MCF 10A (cell line): ENCODE measurements at places on chromosomes 16 and 17.
A peak's percentile ranks its signal among the peaks of the same experiment; 100 is the strongest.

DNA sequence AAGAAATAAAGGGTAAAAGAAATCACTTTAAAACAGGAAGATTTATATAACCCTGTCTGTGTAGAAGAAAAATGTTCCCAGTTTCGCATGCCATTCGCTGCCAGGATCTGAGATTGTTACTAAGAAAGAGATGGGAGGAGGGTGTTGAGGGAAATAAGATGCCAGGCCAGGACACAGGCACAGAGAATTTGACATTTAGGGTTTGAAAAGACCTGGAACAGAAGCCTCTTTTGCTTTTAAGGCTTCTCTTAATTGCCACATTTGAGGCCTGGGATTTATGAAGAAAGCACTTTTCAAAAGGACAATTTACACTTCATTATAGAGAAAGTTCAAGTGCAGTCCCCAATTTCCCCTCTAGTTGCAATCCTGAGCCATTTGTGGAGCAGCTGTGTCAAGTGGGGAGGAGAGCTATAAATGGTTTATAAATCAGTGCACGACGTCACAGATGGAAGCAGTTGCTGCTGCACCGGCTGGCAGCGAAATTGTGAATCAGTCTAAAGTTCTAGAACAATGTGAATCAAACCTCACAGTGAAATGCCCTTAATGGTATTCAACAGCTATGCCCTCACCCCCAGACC, 26.5 kb upstream of the C16orf87 start:
- peak; percentile 38 for DNase-seq

- DNase-seq, result no peak
These were observed 786 bp upstream of the CACNA1G start for GRCh38 chr17:50559674-50560184.

DNA sequence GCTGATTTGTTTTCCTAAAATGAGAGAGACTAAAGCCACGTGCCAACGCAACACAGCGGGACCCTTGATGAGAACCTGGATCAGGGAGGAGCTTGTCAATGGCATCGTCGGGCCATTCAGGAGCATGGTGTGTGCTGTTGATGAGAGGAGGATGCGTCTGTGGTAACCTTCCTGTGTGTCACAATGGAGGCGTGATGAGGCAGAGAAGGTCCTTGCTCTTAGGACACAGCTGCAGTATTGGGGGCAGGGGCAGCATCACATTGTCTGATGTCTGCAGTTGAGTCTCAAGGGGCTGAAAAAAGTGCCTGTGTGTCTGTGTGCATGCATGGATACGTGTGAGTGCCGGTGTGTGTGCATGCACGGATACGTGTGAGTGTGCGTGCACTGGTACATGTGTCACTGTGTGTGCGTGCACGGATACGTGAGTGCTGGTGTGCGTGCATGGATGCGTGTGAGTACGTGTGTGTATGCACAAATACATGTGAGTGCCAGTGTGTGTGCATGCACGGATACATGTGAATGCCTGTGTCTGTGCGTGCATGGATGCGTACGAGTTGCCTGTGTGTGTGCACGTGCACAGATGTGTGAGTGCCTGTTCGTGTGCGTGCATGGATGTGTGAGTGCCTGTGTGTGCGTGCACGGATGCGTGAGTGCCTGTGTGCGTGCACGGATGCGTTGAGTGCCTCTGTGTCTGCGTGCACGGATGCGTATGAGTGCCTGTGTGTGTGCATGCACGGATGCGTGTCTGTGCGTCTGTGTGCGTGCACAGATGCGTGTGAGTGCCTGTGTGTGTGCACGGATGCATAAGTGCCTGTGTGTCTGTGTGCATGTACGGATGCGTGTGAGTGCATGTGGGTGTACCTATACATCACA, 39.3 kb downstream of the BAIAP2 start:
- DNase-seq, result no peak

GRCh38 chr17:79082311-79083190, 7.9 kb downstream of the ENGASE start:
- peak; percentile 52 for DNase-seq

- DNase-seq, result no peak
These were observed 517.0 kb downstream of the KIF2B start for GRCh38 chr17:54339731-54340130.
